ENCODE measurements at places on chromosomes 5 and 9.
A peak's percentile ranks its signal among the peaks of the same experiment; 100 is the strongest.

DNA sequence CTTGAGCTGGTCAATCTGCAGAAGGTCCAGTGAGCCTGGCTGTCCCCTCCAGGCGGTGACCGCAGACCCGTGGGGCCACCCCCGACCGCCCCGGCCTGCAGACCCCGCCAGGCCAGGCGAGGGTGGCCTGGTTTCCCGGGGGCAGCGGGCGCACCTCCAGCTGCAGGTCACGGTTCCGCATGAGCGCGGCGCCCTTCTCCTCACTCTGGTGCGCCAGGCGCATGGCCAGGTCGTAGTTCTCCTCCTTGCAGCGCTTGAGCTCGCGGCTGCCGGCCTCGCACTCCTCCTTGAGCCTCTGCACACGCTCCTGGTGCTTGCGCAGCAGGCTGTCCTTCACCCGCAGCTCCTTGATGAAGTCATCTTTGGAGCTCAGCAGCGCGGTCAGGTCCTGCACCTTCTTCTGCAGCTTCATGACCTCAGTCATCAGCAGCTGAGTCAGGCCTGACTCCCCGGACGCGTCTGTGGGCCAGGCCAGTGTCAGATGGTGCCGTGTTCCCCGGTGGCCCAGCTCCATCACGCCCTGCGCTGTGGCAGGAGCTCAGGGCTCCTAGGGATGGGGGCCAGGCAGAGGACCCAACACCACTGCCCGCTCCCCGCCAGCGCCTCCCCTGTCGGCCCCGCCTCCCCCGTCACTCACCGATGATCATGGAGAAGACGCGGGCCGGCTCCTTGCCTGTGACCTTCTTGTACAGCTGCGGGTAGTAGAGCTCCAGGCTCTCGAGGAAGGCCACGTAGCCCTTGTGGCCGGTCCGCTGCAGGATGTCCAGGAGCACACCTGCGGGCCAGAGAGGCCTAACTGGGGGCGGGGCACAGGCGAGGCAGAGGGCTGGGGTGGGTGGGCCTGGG lies 2.6 kb downstream of the CARD9 start:
- DNase-seq = no peak

DNA sequence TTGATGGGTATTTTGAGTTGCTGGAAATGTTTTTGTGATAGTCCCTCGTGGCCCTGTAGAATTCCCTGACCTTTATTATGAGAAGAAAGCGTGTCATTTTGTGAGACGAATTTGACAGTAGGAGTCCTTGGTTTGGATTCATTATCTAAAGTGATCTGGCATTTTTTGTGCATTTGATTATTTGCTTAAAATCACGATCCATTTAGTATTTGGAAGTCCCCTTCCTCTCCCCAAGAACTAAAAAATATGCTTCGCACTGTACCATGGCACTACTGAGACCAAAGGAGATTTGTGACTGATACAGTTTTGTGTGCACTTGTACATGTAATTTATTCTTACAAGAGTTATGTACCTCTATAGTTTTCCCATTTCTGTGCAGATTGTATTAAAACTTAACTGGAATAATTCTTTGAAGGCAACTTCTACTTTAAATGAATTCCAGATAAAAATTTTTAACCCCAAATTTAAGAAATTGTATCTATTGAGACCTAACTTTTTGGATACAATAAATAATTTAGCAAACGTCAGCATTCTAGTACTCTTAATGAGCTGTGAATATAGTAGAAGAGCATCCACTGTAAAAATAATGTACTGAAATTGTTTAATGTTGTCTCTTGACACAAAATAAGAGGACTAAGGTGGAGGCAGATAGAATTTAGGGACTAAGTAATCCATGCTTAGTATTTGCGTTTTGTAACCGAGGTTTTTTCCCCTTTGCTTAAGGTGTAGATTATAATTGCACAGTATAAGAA lies 2.1 kb downstream of the MAP3K1 start:
- DNase-seq = peak; percentile 40

DNA sequence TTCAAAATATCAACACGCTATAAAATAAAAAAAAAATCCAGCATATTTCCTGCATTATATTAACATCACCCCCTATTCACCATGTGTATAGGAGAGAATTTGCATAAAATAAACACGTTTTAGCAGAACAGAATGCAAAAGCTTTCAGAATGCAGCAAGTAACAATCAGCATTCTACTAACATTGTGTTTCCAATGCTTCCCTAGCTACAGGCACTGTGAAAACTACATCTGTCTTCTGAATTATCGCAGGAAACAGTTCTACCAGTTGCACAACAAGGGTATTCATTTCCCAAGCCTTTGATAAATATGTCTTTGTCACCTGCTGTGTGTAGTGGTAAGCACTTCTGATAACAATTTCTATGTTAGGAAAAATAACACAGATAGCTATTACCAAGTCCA lies 1015.8 kb downstream of the CDH18 start:
- no peak for DNase-seq

- no peak for DNase-seq
Observed at GRCh38 chr9:120745278-120745677, 31.0 kb upstream of the MEGF9 start.

DNA sequence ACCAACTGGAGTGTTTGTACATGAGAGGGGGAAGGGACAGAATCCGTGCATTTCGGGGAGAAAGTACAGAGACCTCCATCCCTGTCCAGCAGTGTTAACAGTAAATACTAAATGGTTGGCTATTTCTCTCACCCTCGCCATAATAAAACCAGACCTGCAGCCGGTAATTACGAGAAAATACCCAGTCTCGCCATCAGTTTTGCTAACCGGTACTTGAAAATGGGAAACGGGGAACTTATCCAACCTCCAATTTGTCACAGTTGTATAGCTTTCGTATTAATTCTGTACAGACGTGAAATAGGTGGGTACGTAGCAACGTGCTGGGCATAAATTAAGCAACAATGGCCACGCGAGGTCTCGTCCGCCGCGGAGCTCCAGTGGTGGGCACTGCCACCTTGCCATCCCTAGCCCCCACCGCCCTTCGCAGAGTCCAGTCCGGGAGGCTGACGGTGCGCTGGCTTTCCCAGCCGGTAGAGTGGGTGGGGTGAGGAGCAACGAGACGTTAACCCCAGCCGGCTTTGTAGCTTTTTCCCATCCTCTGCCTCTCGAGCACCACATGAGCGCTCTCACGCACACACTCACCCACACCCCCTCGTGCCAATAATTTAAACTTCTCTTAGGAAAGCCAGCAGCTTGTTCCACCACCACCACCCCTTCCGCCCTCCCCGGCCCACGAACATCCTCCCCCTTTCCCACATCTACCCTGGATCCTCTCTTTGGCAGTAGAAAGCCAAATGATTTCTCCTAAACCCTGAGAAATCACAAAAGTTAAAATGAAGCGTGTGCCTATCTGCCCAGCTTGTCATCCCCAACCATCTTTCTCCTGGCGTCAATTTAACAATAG lies 1.8 kb downstream of the ELAVL2 start:
- no peak for DNase-seq

GRCh38 chr9:127349483-127350113 lies 47.4 kb upstream of the SLC2A8 start:
- DNase-seq = no peak
